ENCODE measurements at places on chromosomes 2 and 18.
A peak's percentile ranks its signal among the peaks of the same experiment; 100 is the strongest.

GRCh38 chr2:104537116-104537515, 316.8 kb upstream of the POU3F3 start:
- no peak for DNase-seq

GRCh38 chr2:238143239-238143951, 4.9 kb downstream of the KLHL30 start:
- peak; percentile 26 for DNase-seq

DNA sequence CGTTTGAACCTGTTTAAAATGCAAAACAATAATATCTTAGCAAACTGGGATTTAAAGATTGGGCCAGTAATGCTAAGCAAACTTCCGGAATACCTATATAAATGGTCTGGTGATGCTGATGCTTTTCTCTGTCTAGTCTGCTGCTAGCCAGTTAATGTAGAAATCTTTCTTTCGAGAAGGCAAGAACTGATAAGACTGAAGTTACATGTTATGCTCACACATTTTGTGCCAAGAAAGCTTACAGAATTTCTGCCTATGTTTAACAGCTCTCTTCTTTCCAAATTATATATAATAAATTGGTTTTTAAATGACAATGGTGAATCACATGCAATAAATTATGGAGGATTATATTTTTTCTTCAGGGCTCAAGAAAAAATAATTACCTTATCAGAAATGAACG, 37.9 kb downstream of the GCA start:
- DNase-seq: no peak

DNA sequence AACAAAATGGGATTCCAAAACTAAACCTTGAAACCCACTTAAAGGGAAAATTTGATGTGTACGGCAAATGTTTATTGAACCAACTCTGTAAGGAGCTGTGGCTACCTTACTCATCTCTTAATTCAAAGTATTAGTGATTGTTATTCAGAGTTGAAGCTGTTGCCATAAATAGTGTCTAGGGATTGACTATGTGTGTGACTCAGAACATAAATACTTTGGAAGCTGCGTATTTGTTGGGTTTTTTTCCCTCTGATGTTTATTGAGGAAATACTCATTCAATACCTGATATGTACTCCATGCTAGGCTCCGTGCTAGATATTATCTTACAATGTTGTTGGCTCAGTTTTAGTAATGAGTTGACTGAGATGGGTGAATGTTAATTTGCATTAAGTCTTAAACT, 90.4 kb downstream of the PTRHD1 start:
- peak; percentile 66 for DNase-seq

DNA sequence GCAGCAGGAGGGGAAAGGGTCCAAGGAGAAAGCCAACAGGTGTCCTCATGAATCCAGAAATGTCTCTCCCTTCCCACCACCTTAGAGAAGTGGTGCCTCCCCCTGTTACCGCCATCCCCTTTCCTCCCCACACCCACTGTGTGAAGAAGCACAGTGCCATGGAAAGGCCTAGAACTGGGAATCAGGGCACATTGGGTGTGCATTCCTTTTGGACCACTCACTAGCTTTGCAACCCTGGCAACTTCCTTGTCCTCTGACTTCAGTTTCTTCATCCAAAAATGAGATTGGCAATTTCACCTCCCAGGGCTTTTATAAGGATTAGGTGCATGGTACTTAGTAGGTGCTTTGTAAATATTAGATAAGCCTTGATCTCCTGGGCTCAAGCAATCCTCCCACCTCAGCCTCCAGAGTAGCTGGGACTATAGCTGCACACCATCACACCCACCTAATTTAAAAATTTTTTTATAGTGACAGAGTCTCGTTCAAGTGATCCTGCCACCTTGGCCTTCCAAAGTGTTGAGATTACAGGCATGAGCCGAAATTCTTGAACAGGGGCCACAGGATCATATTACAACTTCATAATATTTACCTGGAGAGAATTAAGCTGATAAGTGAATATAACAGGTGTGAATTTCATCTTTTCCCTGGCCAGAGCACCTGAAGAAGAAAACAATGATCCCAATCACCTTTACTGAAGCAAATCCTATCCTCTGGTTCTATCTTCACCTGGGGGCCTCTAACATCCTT, 97.9 kb upstream of the TAF1B start:
- no peak for DNase-seq

DNA sequence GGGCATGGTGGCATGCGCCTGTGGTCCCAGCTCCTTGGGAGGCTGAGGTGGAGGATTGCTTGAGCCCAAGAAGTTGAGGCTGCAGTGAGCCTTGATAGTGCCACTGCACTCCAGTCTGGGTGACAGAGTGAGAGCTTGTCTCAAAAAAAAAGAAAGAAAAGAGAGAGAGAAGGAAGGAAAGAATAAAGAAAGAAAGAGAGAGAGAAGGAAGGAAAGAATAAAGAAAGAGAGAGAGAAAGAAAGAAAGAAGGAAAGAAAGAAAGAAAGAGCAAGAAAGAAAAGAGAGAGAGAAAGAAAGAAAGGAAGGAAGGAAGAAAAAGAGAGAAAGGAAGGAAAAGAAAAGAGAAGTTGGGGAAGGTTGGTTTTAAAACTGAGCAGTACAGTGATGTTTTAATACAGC, 49.0 kb upstream of the ACSL3 start:
- no peak for DNase-seq

DNA sequence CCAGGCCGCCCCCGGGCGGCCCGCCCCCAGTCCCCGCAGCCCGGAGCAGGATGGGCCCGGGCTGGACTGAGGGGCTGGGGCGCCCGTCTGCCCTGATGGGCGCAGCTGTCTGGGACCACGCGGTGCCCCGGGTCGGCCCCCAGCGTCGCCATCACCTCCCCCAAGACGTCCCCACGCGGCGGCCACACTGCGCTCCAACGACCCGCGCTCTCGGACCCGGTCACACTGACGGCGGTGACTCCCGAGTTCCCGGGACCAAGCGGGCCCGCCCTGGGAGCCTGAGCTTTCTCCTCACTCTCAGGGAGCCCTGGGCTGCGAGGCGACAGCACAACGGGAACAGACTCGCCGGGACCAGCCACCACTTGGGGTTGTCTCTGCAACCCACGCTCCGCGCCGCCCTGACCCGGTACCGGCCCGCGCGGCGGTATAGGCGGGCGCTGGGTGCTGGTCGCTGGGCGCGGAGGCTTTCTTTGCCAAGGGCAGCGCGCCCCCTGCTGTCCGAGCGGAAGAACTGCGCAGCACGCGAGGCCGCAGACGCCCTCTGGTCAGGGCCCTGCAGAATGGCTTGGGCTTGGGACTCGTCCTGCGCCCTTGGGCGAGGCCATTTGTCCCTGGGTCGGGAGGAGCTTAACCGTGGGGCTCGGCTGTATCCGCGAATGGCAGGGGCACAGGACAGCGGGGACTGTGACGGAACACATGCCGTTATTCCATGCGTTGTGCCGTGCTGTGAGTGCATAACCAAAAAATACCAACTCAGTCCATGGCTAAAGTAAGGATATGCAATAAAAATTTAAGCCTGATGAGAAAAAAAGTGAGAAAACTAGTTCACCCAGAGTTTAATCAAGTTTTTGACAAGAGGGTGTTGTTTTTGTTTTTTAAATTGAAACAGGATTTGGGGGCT, 54.8 kb upstream of the ANKRD62 start:
- peak; percentile 21 for DNase-seq

GRCh38 chr2:189249901-189250300, 70.3 kb upstream of the COL5A2 start:
- DNase-seq: no peak

DNA sequence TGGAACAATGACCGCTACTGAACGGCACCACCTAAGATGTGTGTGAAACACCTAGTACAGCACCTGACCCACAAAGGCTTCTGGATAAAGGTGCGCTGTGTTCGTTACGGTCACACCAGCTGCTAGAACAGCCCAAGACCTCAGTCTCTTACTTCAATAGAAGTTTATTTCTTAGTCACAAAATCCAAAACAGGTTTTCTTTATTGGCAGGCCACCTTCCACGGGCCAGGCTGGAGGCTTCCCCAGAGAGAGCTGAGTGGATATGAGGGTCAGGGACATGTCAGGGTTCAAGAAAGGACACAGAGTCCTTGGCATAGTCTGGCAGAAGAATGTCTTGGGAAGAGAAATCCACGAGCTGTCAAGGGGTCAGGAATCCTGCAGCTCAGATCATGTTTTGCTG, 92.2 kb downstream of the COL6A3 start:
- DNase-seq: no peak

DNA sequence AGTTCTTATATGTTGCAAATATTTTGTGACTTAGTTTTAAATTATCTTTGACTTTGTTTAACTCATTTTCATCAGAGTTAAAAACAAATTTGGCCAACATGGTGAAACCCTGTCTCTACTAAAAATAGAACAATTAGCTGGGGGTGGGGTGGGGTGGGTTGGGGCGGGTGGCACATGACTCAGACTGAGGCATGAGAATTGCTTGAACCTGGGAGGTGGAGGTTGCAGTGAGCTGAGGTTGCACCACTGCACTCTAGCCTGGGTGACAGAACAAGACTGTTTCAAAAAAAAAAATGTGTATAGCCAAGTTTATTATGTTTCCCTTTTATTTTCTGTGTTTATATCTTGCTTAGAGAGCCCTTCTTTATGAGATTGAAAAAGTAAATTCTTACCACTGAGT, 14.2 kb upstream of the LIPG start:
- DNase-seq: no peak

- no peak for DNase-seq
Observed at GRCh38 chr2:173264603-173265366, 89.9 kb upstream of the CDCA7 start.
